Stimulated activated CD4-positive, alpha-beta T cell treated with anti-CD3 and anti-CD28 coated beads, Interleukin-1b, Interleukin-23, amount 100 ng/mL, for 24 hours (primary cell): ENCODE measurements at places on chromosomes 7 and 10.

- no peak for DNase-seq
Observed at GRCh38 chr10:71577345-71577744, 142.2 kb downstream of the C10orf105 start.

DNA sequence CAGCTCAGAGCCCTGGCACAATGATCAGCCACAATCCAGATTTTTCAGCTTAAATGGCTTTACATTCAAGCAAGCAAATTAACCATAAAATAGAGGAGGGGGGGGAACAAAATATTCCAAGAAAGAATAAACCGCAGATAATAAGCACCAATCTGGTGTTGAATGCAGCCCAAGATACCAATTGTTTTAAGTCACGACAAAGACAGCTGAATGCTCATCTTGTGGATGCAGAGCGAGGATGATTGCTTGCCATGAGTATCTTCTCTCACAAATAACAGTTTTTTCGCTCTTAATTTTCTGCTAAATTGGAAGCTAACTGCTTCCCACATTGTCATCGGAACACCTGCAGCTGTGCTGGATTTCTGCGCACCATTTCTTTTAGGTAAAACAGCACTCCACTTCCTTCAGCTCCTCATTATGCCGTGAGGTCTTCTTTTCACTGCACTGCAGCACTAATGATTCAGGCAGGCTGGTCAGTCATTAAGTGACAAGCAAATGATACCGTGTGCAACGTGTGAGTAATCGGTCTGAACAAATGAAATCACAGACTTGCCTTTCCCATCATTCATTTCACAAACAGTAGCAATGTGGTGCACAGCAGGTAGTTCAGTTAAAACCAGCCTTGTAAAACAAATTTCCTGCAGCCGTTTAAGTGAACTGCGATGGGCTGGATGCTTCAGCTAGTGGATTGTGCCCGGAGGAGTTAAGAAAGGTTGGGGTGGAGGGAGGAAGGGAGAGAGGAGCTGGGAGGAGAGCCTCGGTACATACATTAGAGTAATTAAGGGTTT, 106.4 kb upstream of the CDCA7L start:
- DNase-seq = no peak

DNA sequence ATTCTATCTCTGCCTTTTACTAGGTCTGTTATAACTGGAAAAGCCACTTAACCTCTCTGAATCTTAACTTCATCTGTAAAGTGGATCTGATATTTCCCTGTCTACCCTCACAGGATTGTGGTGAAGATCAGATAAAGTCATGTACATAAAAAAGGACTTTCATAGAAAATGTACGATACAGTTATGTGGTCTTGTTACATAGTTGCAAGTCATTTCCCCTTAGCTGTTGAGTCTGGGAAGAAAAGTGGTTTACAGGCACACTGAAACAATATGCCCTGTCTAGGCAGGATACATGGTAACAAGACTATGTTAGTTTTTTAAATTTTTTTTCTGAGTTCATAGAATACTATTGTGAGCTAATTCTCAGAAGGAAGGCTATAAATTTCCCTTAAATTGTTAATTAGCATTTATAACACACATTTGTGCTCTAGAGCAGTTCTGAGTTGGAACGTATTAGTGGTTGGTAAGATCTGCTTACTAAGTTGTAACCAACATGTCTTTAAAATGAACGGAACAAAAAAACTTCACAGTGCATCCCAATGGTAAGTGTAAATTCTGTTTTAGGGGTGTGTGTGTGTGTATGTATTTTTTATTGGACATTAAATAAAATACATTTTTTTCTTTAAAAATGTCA, 7.1 kb upstream of the GSTO1 start:
- DNase-seq = no peak

DNA sequence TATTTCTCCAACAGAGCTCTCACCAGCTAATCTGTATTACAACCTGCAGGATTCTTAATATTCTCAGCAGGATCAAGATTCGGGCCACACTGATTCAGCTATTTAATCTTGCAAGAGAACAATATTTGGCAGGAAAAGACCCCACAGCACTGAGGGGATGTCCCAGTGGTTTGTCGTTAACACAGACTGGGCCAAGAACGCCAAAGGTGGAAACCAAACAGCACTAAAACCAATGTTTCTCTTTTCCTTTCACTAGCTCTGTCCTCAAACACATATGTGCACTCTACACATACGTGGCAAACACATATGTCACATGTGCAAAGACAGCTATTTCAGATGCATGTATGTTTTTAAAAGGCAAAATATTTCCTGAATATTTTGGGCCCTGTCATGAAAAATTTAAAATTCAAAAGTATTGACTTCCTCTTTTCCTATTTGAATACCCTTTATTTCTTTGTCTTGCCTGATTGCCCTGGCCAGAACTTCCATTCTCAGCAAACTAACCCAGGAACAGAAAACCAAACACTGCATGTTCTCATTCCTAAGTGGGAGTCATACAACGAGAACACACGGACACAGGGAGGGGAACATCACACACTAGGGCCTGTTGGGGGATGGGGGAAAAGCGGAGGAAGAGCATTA, 51.7 kb upstream of the NEBL start:
- no peak for DNase-seq

DNA sequence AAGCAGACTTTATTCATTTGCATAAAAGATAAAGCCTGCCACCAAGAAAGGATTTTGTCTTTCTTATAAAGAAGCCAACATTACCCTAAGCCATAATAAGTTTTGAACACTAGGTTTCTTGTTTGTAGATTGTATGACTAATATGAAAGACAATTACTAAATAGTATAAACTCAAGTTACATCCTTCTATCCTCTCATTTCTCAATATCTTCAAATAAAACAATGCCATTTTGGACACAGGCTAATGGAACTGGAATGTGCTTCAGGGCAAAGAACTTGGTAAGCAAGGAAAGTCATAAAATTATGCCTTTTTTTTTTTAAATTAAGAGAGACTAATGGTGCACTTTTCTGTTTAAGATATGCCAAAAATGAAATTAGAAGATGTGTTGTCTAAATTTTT, 137.7 kb downstream of the DKK1 start:
- DNase-seq = no peak

GRCh38 chr7:50868426-50869100, 85.9 kb upstream of the GRB10 start:
- no peak for DNase-seq

- no peak for DNase-seq
Observed at GRCh38 chr7:29609162-29610037, 45.8 kb downstream of the PRR15 start.

- no peak for DNase-seq
Observed at GRCh38 chr10:128316925-128317324, 190.7 kb upstream of the MKI67 start.

GRCh38 chr7:105876964-105877601, 684 bp upstream of the ATXN7L1 start:
- peak; percentile 6 for DNase-seq

DNA sequence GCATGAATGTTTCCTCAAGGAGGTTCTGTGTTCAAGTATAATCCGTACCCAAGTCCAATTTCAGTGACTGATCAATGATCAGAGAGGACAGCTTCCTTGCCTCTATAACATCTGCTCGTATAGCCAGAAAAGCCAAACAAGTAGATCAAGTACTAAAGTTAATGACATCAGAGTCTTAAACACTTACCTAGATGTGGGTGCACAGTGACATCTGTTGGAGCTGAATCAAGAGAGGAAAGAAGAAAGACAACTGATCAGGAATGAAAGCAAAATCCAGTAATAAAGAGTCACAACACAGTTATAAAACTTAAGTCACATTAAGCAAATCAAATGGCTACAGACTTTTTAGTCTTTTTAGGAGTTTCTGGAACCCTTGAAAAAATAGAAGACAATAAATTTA, 236.5 kb downstream of the RELN start:
- no peak for DNase-seq

DNA sequence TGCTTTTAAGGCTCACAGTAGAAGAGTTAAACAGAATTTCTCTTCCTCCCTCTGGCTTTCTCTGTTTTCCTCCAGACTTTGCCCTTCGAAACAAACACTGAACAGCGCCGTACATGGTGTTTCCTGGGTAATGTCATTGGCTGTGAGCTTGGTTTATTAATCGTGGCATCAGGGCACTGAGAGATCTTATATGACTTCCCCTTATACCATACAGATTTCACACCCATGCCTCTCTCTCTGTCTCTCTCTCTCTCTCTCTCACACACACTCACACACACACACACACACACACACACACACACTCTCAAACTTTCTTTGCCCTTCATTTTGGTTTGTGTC, 195.5 kb downstream of the CREB5 start:
- no peak for DNase-seq

GRCh38 chr7:84614821-84615501, 420.4 kb upstream of the SEMA3A start:
- DNase-seq = no peak

- DNase-seq = no peak
Observed at GRCh38 chr10:42986633-42987032, 90.2 kb upstream of the RET start.

DNA sequence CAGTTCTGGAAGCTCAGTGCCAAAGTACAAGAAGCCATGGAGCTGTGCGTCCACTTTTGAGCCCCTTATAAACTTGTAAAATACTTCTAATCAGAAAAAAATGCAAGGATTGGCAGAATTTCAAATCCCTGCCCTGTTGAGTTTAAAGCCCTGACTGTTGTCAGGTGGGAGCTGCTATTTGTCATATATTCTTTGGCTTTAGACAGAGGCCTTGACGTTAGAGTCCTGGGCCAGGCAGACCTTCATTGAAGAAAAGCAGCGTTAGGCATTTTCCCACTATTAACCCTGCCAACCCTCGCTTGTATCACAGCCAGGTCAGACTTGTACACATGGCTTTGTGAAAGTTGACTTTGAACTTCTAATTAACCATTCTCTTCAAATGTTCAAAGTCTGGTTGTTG, 155.4 kb downstream of the TWIST1 start:
- no peak for DNase-seq

DNA sequence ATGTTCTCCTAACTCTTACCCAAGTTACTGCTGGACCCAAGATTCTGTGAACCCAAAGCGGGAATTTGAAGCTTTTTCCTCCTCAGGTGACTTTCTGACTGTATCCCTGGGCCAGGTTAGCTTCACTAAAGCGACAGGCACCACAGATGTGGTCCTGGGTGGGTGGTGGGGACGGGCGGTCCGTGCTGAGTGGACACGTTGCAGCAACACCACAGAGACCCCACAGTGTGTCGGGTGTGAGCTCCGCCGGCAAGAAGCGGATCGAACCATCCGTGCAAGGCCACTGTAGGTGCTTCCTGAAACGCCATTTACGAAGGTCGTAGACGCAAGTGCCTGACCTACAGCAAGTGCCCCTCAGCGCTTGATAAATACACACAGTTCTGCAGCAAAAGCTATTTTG, 325.9 kb downstream of the ADARB2 start:
- DNase-seq = no peak

DNA sequence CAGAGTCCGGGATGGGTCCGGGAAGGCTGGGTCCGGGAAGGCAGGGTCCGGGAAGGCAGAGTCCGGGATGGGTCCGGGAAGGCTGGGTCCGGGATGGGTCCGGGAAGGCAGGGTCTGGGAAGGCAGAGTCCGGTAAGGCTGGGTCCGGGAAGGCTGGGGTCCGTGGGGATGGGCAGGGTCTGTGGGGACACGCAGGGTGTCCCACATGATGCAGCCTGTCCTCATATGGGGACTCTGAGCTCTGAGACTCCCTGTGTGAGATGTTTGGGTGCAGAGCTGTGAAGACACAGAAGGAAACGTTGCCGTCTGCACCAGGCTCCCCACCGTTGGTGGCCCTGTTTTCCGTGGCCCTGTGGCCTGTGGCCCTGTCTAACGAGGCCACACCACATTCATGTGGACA, 45.7 kb upstream of the ADGRA1 start:
- DNase-seq = no peak

DNA sequence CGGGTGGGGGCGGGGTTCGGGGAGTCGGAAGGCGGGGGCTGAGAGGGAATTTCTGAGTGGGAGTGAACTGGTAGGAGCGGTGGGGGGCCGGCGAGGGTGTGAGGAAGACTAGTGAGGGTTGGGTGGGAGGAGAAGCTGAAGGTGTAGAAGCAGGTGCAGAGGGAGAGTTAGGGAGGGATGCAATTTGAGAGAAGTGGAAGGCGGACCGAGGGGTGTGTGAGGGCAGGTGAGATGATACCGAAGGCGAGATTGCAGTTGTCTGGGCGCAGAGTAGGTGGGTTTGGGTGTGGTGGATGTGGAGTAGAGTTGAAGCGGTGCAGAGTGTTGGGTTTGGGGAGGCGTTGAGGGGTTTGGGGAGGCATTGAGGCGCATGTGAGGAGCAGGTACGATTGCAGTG, 643 bp downstream of the KAT6B start:
- no peak for DNase-seq

- DNase-seq = no peak
Observed at GRCh38 chr10:18719811-18720210, 60.6 kb downstream of the ARL5B start.

DNA sequence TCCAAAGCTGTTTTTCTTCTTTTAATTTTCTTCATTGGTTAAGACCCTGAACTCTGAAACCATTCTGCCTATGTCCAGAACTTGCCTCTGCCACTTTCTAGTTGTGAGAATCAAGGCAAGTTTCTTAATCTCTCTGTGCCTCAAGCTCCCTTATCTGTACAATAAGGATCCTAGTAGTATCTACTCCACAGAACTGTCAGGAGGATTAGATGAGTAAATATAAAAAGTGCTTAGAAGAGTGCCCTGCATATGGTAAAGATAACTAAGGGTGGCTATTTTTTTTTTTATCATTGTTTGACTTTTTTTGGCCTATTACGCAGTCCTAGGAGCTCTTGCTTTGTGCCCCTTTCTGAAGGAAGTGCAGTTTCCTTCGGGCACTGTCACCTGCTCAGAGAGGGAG, 46.4 kb upstream of the RAPGEF5 start:
- DNase-seq = no peak

DNA sequence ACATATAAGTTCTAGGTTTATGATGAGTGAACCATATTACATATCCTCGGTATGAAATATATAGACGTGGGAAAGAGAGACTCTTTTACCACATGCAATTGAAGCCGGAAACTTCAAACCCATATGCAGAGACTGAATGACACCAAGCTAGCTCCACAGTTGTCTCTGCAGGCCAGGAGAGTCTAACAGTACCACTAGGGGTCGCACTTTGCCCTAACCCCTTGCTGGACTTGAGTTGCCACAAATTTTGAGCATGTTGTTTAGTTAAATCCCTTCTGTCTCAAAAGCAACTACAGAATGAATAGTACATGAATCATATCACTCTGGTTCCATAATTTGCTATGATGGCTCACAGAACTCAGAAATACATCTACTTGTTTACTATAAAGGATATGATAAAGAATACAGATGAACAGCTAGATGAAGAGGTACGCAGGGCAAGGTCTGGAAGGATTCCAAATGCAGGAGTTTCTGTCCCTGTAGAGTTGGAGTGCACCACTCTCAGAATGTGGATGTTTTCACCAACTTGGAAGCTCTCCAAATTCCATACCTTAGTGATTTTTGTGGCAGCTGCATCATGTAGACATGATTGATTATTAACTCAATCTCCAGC, 112.4 kb upstream of the YAE1 start:
- DNase-seq = peak; percentile 28

GRCh38 chr7:2019711-2020511, 212.8 kb downstream of the MAD1L1 start:
- no peak for DNase-seq

- no peak for DNase-seq
Observed at GRCh38 chr7:41420421-41420820, 282.5 kb downstream of the INHBA start.
